ENCODE measurements at places on chromosomes 13 and 19. TPM values are rescaled to one million over a fixed set of nuclear protein-coding genes. Genes with fewer than 3 reads are reported as not detected.

GRCh38 chr19:57708641-57709361 is at the start of gene ZNF154:
Gene ZNF154, minus strand, starts transcription at chr19:57709204. Its CDS starts 233 bp downstream, at chr19:57708971.
- DNase-seq: no peak
- H3K27me3 ChIP-seq: no peaks in the 10 kb centered on the region
- peak within 1 kb of the TSS; percentile 44 for H3K4me3 ChIP-seq
- H3K4me1 ChIP-seq: no peaks in the 10 kb centered on the region

- no peaks in the 10 kb centered on the region for H3K36me3 ChIP-seq
- DNase-seq: no peak
- H3K4me1 ChIP-seq: no peaks in the 10 kb centered on the region
- no peaks in the 10 kb centered on the region for H3K27me3 ChIP-seq
- no peak overlapping the region for H3K4me3 ChIP-seq
Measured at GRCh38 chr13:73945382-73945781, 188.8 kb downstream of the KLF12 start.

DNA sequence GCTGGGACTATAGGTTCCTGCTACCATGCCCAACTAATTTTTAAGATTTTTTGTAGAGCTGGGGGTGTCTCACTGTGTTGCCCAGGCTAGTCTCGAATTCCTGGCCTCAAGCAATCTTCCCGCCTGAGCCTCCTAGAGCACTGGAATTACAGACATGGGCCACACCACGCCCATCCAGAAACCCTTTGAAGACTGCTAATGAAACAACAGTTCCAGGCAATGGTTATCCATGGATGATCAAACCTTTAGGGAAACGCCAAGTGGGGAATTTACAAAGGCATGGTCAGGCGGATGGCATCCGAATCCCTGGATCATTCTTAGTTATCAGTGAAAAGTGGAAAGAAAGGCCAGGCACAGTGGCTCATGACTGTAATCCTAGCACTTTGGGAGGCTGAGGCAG is 16.9 kb upstream of the DNMT1 start:
- H3K27me3 ChIP-seq: no peaks in the 10 kb centered on the region
- no peaks in the 10 kb centered on the region for H3K4me1 ChIP-seq
- H3K4me3 ChIP-seq: no peak overlapping the region

DNA sequence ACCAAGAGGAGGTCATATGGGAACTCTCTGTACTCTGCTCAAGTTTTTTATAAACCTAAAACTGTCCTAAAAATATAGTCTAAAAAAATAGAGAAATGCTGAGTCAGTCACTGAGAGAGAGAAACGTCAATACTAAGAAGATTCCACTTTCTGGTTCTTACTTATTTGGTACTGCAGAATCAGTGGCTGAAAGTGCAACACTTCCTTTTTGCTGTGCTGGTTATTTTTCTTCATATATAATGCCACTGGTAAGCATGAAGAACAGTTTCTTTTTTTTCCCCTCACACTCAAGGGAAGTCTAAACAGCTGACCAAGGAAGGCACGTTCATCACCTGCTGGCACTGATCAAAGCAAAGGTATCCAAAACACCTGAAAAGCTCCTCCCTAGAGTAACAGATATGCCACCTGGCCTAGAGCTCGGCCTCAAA is 44.3 kb upstream of the N4BP2L1 start:
- H3K4me3 ChIP-seq: no peak overlapping the region
- no peak for DNase-seq

GRCh38 chr13:29548722-29549121 is 46.8 kb downstream of the SLC7A1 start:
- no peaks in the 10 kb centered on the region for H3K27me3 ChIP-seq
- no peak overlapping the region for H3K4me3 ChIP-seq
- DNase-seq: no peak
- no peak overlapping the region for H3K27ac ChIP-seq
- peaks cover 15% of the 10 kb centered on the region for H3K4me1 ChIP-seq

GRCh38 chr13:92187378-92187989 is 789.1 kb downstream of the GPC5 start:
- no peaks in the 10 kb centered on the region for H3K4me1 ChIP-seq
- H3K36me3 ChIP-seq: no peaks in the 10 kb centered on the region
- DNase-seq: no peak
- no peaks in the 10 kb centered on the region for H3K27me3 ChIP-seq

DNA sequence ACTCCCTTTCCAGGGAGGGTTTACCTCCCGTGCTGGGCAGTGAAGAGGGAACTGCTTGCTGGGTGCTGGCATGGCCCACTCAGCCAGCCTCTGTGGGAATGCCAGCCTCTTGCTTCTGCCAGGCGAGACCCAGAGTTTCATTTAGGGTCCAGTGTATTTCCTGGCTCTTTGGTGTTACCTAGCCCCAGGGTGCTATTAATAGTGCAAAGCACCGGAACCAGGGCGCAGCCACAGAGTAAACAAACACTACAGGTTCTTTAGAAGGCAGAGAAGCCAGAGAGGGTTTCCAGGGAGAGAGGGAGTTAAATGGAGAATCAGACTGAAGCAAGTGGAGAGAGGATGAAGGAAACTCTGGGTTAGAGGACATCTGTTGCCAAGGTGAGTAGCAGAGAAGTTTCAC is 74.9 kb upstream of the SPATA13 start:
- no peak for DNase-seq
- no peaks in the 10 kb centered on the region for H3K27me3 ChIP-seq
- no peak overlapping the region for H3K27ac ChIP-seq
- H3K4me1 ChIP-seq: no peaks in the 10 kb centered on the region
- no peak overlapping the region for H3K4me3 ChIP-seq

DNA sequence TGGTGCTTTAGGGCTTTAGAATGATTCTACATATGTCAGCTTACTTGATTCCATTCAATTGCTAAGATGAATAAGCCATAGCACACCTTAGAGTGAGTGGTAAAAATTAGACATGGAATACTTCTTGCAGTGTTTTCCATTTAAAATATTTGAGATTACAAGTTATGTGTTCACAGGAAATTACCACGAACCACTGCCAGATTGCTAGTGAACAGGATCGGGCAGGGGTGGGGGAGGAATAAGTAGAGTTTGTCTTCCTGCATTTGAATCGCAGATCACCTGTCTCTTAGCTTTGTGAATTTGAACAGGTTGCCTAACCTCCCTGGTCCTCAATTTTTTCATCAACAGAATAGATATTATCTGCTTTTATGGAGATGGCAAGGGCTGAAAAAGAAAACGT is 124.6 kb downstream of the GGACT start:
- no peak overlapping the region for H3K27ac ChIP-seq
- H3K4me3 ChIP-seq: no peak overlapping the region
- H3K27me3 ChIP-seq: no peaks in the 10 kb centered on the region
- H3K36me3 ChIP-seq: no peaks in the 10 kb centered on the region
- DNase-seq: no peak
- no peaks in the 10 kb centered on the region for H3K4me1 ChIP-seq

DNA sequence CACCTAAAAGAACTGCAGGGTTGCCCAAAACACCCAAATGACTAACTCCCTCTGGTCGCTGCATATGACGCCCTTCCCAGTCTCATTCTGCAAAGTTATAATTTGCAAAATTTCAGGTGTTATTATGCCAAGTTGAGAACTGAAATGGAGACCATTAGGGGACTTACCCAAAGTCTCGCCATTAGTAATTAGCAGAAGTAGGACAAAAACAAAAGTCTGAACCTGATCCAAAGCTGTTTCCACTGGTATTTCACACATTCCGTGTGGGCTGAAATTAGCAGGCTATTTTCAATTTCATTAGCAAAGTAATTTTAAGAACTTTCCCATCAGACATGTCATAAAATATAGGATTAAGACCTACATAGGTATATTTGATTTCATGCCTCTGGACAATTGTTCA is 6.8 kb downstream of the RUBCNL start:
- H3K4me3 ChIP-seq: no peak overlapping the region
- H3K27me3 ChIP-seq: no peaks in the 10 kb centered on the region
- DNase-seq: no peak
- no peak overlapping the region for H3K27ac ChIP-seq
- H3K4me1 ChIP-seq: no peaks in the 10 kb centered on the region
- no peaks in the 10 kb centered on the region for H3K36me3 ChIP-seq

DNA sequence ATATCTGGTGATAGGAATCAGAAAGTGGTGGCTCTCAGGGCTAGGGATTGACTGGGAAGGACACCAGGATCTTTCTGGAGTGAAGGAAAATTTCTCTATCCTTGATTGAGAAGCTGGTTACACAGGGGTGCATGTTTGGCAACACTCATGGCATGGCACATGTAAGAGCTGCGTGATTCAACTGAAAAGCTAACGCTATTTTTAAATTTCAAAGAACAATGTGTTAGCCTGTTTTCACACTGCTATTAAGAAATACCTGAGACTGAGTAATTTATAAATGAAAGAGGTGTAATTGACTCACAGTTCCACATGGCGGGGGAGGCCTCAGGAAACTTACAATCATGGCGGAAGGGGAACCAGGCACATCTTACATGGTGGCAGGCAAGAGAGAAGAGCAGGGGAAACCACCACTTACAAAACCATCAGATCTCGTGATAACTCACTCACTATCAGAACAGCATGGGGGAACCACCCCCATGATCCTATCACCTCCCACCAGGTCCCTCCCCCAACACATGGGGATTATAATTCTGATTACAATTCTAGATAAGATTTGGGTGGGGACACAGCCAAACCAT is 7.4 kb downstream of the SIGLEC8 start:
- H3K4me3 ChIP-seq: no peak overlapping the region
- H3K36me3 ChIP-seq: no peaks in the 10 kb centered on the region
- H3K4me1 ChIP-seq: no peaks in the 10 kb centered on the region

DNA sequence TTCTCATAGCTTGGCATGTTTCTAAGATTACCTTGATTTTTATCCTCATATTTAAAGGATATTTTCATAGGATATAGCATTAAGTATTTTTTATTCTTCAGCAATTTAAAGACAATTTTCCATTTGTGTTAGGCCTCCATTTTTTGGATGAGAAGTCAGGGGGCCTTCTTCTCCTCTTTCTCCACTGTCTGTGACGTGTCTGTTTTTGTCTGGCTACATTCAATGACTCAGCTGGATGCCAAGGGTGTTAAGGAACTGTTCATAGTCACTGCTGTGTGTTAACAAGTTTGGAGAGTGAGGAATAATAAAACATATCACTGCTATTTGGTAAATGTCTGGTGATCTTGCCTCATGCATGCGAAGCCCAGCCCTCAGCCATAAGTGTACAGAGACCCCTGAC is 36.4 kb downstream of the ZNF582 start:
- H3K36me3 ChIP-seq: peaks cover under 1% of the 10 kb centered on the region
- no peak overlapping the region for H3K27ac ChIP-seq
- H3K27me3 ChIP-seq: no peaks in the 10 kb centered on the region
- no peak overlapping the region for H3K4me3 ChIP-seq
- no peak for DNase-seq

DNA sequence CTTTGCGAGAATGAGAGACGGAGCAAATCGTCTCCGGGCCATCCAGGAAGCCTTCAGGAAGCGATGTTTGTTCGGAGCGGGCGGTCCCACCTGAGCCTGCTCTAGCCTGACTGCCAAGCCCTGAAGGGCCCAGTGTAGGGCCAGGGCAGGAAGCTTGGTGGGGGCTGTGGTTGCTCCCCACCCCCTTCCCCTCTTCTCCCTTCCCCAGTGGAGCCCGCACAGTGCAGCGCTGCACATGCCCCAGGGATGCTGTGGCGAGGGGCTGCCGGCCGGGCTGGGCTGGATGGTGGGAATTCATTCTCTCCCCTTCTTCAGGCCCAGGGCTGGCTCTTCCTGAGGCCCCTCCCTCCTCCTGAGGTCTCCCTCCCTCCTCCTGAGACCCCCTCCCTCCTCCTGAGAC is 7.1 kb upstream of the GRTP1 start:
- H3K4me1 ChIP-seq: no peaks in the 10 kb centered on the region
- no peaks in the 10 kb centered on the region for H3K36me3 ChIP-seq
- no peaks in the 10 kb centered on the region for H3K27me3 ChIP-seq
- H3K4me3 ChIP-seq: no peak overlapping the region
- no peak overlapping the region for H3K27ac ChIP-seq

GRCh38 chr13:34462843-34463242 is 479.2 kb upstream of the NBEA start:
- H3K27ac ChIP-seq: no peak overlapping the region
- H3K4me1 ChIP-seq: peaks cover 17% of the 10 kb centered on the region
- DNase-seq: no peak
- H3K36me3 ChIP-seq: no peaks in the 10 kb centered on the region
- no peak overlapping the region for H3K4me3 ChIP-seq

DNA sequence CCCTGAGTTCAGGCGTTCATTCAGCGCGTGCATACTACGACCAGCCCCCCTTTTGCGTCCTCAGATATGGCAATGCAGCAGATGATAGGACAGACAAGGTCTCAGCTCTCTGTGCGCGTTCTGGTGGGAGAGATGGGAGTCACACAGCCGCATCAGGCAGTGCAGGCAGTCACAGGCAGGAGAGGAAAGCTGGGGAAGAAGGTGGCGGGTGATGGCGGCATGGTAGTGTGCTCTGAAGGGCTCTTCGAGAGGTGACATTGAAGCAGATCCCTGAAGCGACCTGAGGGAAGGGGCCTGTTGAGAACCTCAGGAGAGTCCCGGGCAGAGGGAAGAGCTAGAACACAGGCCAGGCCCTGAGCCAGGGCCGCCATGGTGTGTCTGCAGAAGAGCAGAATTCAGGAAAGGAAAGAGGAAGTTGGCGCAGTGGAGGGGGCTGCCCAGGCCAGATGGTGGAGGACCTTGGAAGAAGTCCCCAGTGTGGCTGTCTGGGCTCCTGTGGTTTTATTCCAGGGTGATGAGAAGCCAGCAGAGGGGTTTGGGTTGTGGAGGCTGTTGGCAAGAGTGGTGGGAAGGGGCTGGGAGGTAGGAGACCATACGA is 3.5 kb downstream of the USF2 start:
- peaks cover 5% of the 10 kb centered on the region for H3K36me3 ChIP-seq
- H3K27me3 ChIP-seq: no peaks in the 10 kb centered on the region
- H3K27ac ChIP-seq: no peak overlapping the region
- H3K4me3 ChIP-seq: no peak overlapping the region
- no peak for DNase-seq
- H3K4me1 ChIP-seq: peaks cover 53% of the 10 kb centered on the region

- H3K27ac ChIP-seq: no peak overlapping the region
- no peak overlapping the region for H3K4me3 ChIP-seq
- no peaks in the 10 kb centered on the region for H3K36me3 ChIP-seq
- no peaks in the 10 kb centered on the region for H3K27me3 ChIP-seq
- DNase-seq: no peak
Measured at GRCh38 chr13:93708308-93709075, 481.9 kb downstream of the GPC6 start.

- no peak for DNase-seq
- H3K36me3 ChIP-seq: peaks cover 21% of the 10 kb centered on the region
- no peaks in the 10 kb centered on the region for H3K4me1 ChIP-seq
- H3K4me3 ChIP-seq: no peak overlapping the region
Measured at GRCh38 chr19:37537391-37537947, 30.7 kb downstream of the ZNF793 start.

PDE4A gene
- 7.1 TPM for total RNA-seq

CEACAM20 gene
- total RNA-seq: not detected

ZNF738 gene
- total RNA-seq: 4.1 TPM

ZFP28 gene
- total RNA-seq: 6.9 TPM

ODAD3 gene
- total RNA-seq: 8.8 TPM

Measured in esophagus squamous epithelium (tissue), 5 donors.